Chondrocyte (in vitro differentiated cells): ENCODE measurements at places on chromosomes 11 and 22.

- H3K27me3 ChIP-seq: no peaks in the 10 kb centered on the region
- H3K4me1 ChIP-seq: peaks cover 37% of the 10 kb centered on the region
- H3K27ac ChIP-seq: peak overlapping the region; percentile 20
- no peaks in the 10 kb centered on the region for H3K36me3 ChIP-seq
- peak; percentile 72 for DNase-seq
- no peak overlapping the region for H3K4me3 ChIP-seq
These were observed 47.0 kb upstream of the AMPD3 start for GRCh38 chr11:10407749-10408685.

DNA sequence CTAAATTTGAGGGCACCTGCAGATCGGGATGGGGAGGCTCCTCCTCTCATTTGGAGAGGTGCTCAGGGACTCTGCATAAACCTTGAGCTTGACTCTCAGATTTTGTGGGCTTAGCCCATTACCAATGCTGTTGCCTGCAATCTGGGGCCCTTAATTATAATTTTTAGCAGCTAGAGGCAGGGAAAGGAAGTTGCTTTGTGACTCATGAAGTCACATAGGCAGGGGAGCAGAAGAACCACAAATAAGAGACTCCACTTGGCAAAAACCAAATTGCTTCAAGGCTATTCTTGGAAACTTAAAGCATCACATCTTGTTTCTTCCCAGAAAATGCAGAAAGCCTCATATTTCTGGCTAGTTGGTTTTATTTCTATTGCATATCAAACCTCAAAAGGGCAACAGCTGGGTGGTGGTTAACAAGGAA is 46.9 kb downstream of the MICAL2 start:
- peak overlapping the region; percentile 99 for H3K27ac ChIP-seq
- H3K4me3 ChIP-seq: no peak overlapping the region
- no peak for DNase-seq
- H3K4me1 ChIP-seq: peaks cover 89% of the 10 kb centered on the region

- peak overlapping the region; percentile 41 for H3K27ac ChIP-seq
- H3K27me3 ChIP-seq: peaks cover 8% of the 10 kb centered on the region
- H3K4me1 ChIP-seq: peaks cover 35% of the 10 kb centered on the region
- peak overlapping the region; percentile 21 for H3K4me3 ChIP-seq
These were observed 1.6 kb upstream of the IFITM1 start for GRCh38 chr11:312092-312816.

GRCh38 chr11:92397221-92397755 is 172.7 kb downstream of the FAT3 start:
- no peak for DNase-seq
- H3K27ac ChIP-seq: no peak overlapping the region
- peaks cover 10% of the 10 kb centered on the region for H3K4me1 ChIP-seq
- no peak overlapping the region for H3K4me3 ChIP-seq
- no peaks in the 10 kb centered on the region for H3K27me3 ChIP-seq
- no peaks in the 10 kb centered on the region for H3K36me3 ChIP-seq

DNA sequence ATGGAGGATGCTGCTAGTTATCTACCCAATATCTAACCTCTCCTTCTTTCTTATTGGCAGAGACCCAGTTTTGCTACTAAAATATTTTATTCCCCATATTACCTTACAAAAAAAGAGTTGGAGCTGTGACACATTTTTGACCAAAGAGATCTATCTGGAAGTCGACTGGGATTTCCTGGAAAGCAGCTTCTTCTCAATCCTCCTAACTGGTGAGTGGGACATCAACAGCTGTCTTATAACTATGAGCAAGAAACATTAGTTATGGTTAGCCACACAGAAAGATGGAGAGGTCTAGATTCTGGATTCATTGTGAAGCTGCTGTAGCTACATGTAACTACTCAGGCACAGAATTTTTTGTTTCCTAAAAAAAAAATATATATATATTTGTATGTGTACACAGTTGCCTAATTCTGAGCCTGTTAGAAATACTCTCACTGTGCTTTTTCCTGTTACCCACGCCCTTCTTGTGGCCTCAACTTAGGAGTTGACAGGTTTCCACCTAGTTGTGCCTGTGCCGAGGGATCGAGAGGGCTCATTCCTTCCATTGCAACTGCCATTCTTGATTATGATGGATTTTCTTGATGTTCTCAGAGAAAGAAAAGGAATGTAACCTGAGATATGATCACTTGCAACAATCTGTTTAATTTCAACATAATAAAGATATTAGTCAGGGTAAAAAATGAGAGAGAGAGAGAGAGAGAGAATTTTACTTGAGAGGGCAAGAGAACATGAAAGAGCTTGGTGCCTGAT is 142.0 kb downstream of the SLC17A6 start:
- peaks cover 34% of the 10 kb centered on the region for H3K4me1 ChIP-seq
- no peaks in the 10 kb centered on the region for H3K36me3 ChIP-seq

GRCh38 chr11:58142761-58143160 is 17.4 kb upstream of the OR9I1 start:
- H3K27ac ChIP-seq: no peak overlapping the region
- H3K4me1 ChIP-seq: no peaks in the 10 kb centered on the region
- H3K36me3 ChIP-seq: no peaks in the 10 kb centered on the region

- no peak for DNase-seq
- H3K4me1 ChIP-seq: peaks cover 20% of the 10 kb centered on the region
- H3K36me3 ChIP-seq: no peaks in the 10 kb centered on the region
- no peaks in the 10 kb centered on the region for H3K27me3 ChIP-seq
- H3K27ac ChIP-seq: peak overlapping the region; percentile 49
These were observed 29.6 kb upstream of the FIBIN start for GRCh38 chr11:26964339-26964738.
